ENCODE measurements at places on chromosomes 2 and 18.

DNA sequence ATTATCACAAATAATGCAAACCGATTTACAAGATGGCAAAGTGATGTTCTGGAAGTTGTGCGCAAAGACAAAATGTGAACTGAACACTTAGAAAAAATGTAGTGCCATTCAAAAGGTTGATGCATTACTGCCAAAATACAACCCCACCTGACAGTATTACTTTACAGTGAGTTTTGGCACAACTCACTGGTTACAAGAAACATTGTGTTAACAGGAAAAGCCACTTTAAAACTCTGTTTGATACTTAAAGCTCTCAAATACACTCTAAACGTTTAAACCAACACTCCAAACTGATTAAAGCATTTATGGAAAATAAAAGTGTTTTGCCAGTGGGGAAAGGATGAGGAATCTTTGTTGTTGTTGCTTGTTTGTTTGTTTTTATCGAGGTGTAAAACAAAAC, 173.4 kb upstream of the SATB2 start:
- DNase-seq = no peak

DNA sequence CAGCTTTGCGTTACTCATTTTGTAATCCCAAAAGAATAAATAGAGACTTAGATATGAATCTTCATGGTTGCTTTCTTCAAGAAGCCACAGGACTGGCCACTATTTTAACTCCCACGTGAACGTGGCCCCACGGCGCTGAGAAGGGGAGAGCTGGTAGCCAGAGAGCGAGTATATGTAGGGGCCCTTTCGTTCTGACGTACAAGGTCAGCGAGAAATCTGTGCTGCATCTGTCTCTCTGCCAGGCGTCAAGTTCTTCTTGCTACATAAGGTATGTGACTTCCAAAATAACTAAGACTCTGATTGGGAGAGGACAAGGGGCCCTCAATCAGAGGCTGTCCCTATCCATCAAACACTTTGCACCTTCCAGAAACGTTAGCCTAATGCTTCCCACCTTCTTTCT, 149.2 kb downstream of the PLEKHA3 start:
- DNase-seq = no peak

DNA sequence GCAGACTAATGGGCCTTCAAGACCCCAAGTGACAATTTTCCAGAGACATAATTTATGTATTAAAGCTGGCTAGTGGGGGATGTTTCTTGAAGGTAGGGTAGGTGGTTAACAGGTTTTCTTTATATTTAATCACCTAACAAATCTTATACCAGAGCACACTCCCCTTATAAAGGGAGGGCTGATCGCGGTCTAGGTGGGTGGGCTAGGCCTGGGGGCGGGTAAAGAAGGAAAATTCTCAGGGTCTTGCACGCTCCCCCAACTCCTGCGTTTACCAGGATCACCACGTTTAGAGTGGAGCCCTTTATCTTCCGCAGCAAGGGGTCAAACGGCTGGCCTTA, 19.9 kb upstream of the CXXC1 start:
- no peak for DNase-seq

GRCh38 chr2:226660526-226660925, 139.1 kb downstream of the IRS1 start:
- DNase-seq = peak; percentile 97

GRCh38 chr2:146931109-146931508, 913.7 kb upstream of the ACVR2A start:
- DNase-seq = no peak

- DNase-seq = peak; percentile 91
Observed at GRCh38 chr2:10122500-10123280, at the start of gene RRM2. Gene RRM2 (plus strand): TSS chr2:10122739. CDS start chr2:10122799, 60 bp downstream.

DNA sequence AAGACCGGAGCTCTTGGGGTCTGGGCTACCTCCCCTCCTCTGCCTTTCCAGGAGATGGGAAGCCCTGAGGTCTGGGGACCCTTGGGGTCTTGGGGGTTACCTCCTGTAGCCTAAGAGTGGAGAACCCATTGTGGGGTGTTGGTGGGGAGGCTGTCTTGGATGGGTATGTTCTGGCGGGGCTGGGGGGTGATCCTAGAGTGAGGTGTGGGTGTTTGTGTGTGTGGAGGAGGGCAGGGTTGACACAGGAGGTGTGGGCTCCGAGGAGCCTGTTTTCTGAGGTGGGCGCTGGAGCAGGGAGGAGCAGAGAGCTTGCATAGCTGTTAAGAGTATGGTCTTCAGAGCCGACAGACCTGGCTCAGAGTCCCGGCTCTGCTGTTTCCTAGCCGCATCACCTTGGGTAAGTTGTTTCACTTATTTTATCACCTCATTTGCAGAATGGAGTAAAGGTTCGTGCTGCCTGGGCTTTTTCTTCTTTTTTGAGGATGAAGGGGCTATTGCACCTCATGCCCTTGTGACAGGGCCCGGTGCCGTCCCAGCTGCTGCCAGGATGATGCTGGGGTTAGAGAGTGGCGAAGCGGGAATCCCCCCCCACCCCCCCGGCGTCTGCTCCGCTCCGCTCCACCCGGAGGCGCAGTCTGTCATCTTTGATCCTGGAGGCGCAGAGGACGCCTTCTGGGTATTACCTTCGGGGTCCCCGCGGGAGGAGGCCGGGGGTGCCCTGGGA, 17.2 kb downstream of the TET3 start:
- DNase-seq = no peak

GRCh38 chr2:219995991-219996765, 368.7 kb downstream of the SLC4A3 start:
- no peak for DNase-seq

- no peak for DNase-seq
Observed at GRCh38 chr2:146365041-146365440, 1479.8 kb upstream of the ACVR2A start.

DNA sequence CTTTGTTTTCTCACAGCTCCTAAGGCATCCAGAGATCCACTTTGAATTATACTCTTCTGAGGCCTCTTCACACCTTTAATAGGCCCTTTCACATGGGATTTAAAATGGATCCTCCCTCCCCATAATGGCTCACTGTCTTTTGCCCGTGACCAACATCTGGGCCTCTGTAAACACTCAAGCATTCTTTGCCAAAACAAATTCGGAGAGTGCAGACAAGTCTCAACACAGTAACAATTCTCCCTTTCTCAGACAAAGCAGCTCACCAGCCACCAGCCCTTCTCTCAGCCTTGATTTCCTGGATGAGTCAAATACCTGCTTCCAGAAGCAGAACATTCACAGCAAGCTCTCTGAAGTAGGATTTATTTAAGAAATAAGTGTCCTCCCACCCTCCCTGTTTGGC, 14.0 kb upstream of the IMP4 start:
- DNase-seq = no peak

DNA sequence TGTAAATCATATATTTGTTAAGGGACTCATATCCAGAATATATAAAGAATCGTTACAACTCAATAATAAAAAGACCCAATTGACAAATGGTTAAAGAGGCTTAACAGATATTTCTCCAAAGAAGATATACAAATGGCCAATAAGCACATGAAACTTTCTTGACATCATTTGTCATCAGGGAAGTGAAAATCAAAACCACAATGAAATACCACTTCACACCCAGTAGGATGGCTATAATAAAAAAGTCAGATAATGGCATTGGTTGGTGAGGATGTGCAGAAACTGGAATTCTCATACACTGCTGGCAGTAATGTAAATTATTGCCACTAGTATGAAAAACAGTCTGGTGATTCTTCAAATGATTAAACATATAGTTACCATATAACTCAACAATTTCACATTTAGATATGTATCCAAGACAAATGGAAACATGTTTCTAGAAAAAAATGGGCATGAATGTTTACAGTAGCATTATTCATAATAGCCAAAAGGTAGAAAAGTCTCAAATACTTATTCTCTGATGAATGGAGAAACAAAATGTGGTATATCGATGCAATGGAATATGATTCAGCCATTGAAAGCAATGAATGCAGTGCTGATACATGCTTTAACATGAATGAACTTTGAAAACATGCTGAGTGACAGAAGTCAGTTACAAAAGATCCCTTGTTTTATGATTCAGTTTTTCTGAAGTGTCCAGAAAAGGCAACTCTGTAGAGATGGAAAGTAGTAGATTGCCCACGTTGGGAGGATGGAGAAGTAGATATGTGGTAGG, 304.6 kb upstream of the ZEB2 start:
- no peak for DNase-seq

GRCh38 chr2:168184681-168185513, 62.5 kb downstream of the STK39 start:
- DNase-seq = no peak

- no peak for DNase-seq
Observed at GRCh38 chr2:204365811-204366210, 179.5 kb upstream of the PARD3B start.

DNA sequence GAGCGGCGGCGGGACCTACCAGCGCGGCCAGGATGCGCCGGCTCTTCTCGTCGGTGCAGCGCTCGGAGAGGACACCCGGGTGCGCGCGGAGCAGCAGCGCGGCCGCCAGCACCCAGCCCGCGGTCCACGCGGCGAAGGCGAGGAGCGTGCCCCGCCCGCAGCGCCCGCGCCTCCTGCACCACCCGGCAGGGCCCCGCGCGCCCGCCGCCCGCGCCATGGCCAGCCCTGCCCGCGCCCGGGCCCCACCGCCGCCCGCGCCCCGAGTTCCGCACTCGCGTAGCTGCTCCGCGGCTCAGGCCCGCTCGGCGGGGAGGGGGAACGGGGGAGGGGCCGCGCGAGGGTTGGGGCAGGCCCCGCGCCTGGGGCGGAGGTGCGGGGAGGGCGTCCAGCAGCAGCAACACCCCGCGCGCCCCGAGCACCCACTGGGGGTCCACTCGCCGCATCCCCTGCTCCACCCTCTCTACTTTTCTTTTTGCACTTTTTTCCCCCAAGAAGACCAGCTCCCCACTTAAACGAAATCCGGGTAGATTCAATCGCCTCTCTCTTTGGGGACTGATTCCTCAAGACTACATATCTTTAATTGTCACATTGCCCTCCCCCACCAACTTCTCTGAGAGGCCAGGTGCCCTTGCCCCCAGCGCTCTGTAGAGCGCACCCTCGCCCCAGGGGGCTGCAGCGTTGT, at the start of gene DIPK1C:
Gene DIPK1C (minus strand): TSS at position 266 of the 682 bp plus-strand sequence. CDS start 49 bp downstream, at position 217.
- DNase-seq = no peak

DNA sequence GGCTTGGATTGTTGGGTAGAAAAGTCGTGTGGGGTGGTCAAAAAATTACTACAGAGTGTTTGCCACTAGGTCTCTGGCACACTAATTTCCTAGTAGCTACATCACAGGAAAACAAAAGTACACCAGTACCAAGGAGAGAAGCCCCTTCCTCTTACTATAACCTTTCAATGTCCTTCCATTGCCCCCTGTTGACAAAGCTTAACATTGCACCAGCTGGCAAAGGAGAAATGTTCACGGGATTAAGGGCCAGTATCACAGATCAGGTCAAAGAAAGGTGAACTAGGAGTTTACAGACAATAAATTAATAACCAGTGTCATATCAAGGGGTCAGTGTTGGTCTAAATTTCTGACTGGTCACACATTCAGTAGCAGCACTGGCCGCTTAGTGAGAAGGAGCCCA, 1139.6 kb upstream of the FAM98A start:
- no peak for DNase-seq

DNA sequence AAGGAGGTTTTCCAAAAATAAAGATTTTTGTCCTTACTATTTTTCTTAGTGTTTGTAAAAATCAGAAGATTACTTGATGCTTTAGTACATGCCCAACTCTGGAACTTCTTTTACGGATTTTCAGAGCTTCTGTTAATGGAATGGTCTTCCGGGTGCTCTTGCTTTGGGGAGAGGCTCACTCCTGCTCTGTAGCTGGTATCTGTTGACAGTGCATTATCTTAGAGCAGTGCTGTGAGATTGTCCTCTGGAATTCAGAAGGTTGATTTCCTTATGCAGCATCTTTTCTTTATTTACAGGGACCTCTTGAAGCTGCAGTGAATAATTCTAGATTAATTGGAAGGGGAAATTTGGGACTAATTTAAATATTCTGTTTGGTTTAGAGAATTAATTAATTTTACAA, 4.6 kb downstream of the MAPRE2 start:
- no peak for DNase-seq

DNA sequence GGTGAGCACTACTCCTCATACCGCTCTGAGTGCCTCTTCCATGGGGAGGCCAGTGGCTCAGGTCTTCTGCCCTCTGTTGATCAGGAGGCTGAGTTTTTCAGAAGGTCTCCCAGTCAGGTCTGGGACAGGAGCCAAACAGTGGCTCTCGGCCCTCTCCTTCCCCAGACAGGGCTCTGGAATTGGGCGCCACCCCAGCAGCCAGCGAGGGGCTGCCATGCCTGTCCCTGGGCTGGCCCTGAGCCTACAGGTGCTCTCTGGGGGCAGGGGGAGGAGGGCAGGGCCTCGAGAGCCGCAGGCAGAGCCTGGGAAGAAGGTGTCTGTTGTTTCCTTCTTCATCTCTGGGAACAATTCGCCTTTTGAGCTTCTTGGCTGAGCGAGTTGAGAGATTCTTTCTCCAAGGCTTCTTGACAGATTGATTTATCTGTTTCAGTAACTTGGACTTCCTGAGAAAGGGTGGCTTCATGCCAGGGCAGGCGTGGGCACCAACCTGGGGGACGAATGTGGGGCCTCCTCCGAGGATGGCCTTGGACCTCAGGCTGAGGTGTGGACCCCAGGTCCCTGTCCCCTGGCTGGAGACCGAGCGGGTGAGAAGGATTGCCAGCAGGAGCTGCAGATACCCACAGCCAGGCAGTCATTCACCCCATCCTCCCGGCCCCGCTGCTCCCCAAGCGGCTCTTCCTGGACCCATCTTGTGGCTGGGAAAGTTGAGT, 64.7 kb upstream of the GLI2 start:
- no peak for DNase-seq

DNA sequence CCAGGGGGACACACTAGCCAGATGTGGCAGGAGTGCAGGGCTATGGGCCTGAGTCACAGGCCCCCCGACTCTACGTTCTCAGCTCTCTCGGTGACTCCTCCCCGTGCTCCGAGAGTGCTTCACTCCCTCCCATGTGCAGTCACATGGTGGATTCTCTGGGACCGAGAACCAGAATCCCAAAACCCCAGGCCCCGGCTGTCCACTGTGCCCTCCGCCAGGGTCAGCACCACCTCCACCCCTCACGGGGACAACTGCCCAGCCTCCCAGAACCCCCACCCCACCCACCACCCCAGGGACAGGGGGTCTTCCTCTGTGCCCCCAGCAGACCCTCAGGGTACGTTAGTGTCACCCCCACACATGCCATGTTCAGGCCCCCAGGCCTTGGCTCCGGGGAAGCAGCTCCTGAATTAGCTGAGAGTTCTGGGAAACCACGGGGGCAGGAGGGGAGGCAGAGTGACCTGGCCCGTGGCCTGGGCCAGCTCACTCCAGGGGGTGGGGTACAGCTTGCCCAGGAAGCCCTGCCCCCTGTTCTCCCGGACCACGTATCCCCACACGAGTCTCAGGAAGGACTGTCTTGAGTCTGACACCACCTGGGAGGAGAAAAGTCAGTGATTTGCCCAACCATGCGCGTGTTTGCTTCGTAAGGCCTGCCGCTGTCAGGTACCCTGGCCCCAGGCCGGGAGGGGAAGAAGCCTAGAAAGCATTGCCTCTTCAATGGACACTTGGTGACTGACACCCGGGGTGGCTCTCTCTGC, 4.4 kb downstream of the RAMP1 start:
- no peak for DNase-seq

GRCh38 chr2:215680605-215681598, 245.0 kb upstream of the FN1 start:
- peak; percentile 84 for DNase-seq

All from fibroblast of pulmonary artery (primary cell).